ENCODE measurements at places on chromosomes 2 and 18.
A peak's percentile ranks its signal among the peaks of the same experiment; 100 is the strongest.

- no peak for DNase-seq
These were observed 111.7 kb upstream of the SCN1A start for GRCh38 chr2:166239548-166239947.

DNA sequence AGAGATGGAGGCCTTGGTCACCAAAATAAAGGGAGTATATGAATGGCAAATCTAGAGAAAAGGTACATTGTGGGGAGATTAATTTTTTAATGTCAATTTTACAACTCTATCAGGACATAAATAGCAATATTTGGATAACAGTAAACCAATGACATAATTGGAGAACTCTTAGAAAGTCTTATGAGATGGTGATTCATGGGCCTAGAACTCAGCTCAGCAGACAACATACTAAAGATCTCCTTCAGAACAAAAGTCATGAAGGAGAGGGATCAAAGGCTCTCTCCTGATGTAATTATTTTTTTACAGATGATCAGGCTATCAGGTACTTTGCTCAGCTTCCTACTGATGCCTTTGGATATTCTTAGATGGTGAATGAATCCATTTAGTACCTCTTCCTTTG lies 90.0 kb downstream of the CRACDL start:
- no peak for DNase-seq

DNA sequence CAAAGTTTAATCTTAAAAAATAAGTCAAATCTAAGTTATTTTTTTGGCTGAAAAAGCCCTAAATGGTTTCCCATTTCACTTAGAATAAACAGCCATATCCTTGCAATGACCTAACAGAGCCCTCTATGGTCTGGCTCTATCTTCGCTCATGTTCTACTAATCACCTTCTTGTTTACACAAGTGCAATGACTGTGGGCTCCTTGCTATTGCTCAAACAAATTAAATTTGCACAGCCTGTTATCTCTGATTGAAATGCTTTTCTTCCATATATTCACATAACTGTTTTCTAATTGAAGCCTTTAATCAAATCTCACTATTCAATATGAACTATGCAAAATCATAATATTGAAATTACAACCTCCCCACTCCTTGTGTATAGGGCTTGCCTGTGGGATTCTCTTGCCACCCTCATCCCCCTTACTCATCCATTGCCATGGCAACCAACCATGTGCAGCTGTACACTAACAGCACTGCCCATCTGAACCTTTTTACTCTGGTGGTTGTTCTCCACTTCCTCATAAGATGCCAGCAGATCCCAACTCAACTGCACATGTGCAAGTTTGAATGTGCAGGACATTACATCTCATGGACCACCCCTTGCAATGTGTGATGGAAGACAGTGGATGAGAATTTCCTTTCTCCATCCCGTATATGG lies 1083.2 kb downstream of the SOCS6 start:
- DNase-seq = no peak

DNA sequence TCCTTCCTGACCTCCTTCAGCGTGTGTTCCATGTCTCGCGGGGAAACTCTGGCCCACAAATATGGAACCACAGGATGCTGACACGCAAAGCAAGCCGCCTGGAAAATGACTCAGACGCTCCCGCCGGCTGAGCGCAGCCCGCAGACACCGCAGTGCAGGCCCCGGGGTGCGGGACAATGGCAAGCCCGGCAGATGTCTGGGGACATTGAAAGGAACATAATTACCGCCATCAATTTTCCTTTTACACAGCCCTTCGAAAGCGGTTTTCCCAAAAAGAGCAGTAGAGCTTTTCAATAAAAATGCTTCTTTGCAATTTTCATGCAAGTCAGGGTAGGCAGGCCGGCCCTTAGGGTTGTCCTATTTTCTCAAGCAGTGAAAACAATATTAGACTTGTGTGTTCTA lies 159.2 kb upstream of the SH3BP4 start:
- DNase-seq = peak; percentile 3

GRCh38 chr2:159585622-159586021 lies 30.7 kb downstream of the BAZ2B start:
- no peak for DNase-seq
